Stomach (tissue), 19 donors: ENCODE measurements at places on chromosomes 7 and 10.
A peak's percentile ranks its signal among the peaks of the same experiment; 100 is the strongest.

GRCh38 chr10:13206546-13207443 is 27.4 kb downstream of the UCMA start:
- peak; percentile 60 for DNase-seq

DNA sequence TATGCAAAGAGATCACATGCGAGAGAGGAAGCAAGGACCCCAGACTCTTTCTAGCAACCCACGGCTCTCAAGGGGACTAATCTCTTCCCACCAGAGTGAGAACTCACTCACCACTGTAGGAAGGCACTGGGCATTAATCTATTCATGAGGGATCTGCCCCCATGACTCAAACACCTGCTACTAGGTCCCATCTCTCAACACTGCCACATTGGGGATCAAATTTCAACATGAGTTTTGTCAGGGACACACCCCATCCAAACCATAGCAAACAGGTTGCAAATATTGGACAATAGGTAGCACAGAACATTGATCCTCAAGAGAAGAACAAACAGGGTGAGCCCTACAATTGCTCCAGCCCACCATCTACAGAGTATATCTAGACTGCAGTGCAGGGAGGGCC is 740.6 kb downstream of the LRMDA start:
- no peak for DNase-seq

DNA sequence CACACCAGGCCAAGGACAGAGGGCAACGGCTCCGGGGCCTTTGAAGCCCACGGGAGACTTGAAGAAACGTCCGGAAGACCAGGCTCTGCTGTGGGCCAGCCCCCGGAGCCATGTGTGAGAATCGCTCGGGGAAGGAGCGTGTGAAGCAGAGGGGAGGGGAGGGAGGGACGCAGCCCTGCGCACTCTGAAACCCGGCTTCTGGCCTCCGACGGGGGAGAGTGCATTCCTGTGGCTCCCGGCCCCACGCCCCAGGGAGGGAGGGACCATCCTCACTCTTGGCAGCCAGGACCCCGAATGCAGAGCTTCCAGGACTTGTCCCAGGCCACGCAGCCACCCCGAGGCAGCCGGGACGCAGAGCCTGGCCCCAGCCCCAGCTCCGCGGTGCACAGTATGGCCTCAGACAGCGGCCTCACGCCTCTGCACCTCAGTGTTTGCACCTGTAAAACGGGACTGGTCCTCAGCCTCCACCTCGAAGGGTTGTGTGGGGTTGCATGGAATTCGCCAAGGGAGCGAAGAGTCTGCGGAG is 67.4 kb downstream of the PDGFA start:
- DNase-seq: peak; percentile 89

GRCh38 chr7:102150266-102150665 is 136.4 kb upstream of the SH2B2 start:
- DNase-seq: no peak

GRCh38 chr10:111968647-111969046 is 214.9 kb downstream of the GPAM start:
- DNase-seq: no peak

GRCh38 chr7:126783613-126784012 is 469.1 kb downstream of the GRM8 start:
- no peak for DNase-seq

DNA sequence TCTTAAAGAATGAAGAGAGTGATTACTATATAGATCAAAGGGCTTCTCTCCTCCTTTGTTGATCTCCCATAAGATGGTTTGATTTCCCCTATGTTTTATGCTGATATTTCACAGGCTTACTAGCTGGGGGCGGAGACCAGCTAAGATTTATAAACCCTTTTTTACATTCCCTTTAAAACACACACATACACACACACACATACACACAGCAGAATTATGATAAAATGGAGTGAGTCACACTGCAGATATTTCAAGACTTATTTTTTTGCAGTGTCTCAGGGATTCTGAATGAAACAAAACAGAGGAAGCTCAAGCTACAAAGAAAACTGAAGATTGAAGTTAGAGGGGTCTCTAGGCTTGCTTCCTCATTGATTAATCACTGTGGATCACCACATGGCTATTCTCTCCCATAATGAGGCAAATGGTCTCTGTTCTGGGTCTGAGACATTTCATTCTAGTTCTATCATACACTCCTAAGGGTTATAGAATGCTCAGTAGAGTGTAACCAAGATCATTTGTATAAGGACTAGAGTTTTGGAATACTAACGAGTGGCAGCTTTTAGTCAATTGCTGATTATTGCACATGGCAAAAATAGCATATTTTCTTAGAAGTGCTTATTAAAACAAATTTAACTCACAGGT is 18.6 kb downstream of the INA start:
- no peak for DNase-seq

GRCh38 chr7:5396542-5396941 is 27.1 kb downstream of the TNRC18 start:
- peak; percentile 52 for DNase-seq

DNA sequence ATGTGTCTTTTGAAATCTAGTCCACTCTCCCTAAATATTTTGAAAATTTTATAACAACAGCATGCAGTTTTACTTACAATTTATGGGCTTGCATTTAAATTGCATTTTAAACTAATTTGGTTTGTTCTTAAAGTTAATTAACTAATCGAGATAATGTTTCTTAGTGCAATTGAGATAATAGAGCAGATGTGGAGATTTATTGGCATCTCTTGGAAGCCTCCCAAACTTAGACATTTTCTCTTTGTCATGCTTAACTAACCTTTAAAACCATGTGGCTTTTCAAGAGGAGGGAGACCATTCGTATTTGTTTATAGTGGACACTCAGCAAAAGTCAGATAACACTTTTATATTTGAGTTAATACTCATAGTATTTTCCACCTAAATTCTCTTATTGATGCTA is 887.0 kb upstream of the CELF2 start:
- no peak for DNase-seq

- peak; percentile 87 for DNase-seq
Observed at GRCh38 chr7:70614237-70615045, 517.5 kb upstream of the GALNT17 start.
